ENCODE measurements at places on chromosomes 2 and 18.

GRCh38 chr2:239443666-239444567, 43.1 kb upstream of the HDAC4 start:
- DNase-seq = no peak

GRCh38 chr2:200399636-200400035, 93.1 kb downstream of the SPATS2L start:
- no peak for DNase-seq

- DNase-seq = no peak
Measured at GRCh38 chr2:194545978-194546377, 1111.0 kb upstream of the SLC39A10 start.

DNA sequence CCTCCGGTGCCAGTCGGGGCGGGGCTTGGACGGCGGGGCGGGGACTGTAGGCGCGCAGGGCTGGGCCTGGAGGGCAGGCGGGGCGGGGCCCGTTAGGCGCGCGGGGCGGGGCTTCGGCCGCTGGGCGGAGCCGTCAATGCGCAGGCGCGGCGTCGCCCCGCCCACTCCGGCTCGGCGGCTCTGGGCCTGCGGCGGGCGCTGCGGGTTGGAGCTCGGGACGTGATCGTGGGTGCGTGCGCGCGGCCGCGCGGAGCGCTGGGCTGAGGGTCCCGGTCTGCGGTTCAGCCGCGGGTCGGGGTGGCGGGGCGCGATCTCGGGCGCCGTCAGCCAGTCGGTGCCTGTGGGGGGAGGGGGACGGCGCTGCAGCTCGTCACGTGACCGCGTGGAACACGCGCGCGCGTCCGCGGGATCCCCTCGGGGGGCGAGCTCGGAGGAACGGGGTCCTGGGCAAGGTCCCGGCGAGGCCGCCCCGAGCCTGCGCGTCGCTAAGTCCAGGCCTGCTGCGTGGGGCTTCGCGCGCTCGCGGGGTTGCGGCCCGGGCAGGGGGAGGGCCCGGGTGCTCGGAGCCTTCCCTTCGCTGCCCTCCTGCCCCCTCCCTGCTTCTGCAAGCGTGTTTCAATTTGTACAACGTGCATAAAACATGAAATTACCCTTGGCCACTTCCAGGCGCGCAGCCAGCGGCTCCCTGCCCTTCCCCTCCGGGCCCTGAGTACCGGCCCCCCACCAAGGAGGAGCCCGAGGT, at the start of gene D2HGDH:
D2HGDH (plus strand) TSS at position 164 of the 742 bp plus-strand sequence. CDS start 595 bp downstream, outside the sequence.
- peak; percentile 89 for DNase-seq

DNA sequence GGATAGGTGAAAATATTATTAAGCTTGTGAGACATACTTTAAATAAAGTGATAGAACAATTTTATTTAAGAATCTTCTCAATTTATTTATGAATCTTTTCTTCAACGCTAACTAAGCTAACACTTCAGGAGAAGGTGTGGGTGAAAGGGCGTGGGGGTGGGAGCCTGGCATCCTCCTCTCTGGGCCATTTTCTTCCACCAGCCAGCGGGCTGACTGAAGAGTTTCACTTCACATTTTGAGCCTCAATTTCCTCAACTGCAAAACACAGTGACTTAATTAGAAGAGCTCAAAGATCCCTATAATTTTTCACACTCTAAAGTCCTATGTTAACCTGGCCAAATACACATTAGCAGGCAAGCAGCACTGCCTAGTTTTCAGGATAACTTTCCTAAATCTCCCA, 94.8 kb downstream of the FTCDNL1 start:
- no peak for DNase-seq

- DNase-seq = no peak
Measured at GRCh38 chr2:166365803-166366420, 9.8 kb downstream of the SCN9A start.

GRCh38 chr2:221572821-221573429, 821 bp upstream of the EPHA4 start:
- no peak for DNase-seq

GRCh38 chr2:64092502-64092901, 51.7 kb downstream of the PELI1 start:
- no peak for DNase-seq

- no peak for DNase-seq
Measured at GRCh38 chr2:240994171-240994896, 4.1 kb upstream of the SNED1 start.

GRCh38 chr18:43547456-43547855, 270.2 kb upstream of the SYT4 start:
- no peak for DNase-seq

GRCh38 chr2:182090486-182090885, 104.8 kb downstream of the PPP1R1C start:
- no peak for DNase-seq

DNA sequence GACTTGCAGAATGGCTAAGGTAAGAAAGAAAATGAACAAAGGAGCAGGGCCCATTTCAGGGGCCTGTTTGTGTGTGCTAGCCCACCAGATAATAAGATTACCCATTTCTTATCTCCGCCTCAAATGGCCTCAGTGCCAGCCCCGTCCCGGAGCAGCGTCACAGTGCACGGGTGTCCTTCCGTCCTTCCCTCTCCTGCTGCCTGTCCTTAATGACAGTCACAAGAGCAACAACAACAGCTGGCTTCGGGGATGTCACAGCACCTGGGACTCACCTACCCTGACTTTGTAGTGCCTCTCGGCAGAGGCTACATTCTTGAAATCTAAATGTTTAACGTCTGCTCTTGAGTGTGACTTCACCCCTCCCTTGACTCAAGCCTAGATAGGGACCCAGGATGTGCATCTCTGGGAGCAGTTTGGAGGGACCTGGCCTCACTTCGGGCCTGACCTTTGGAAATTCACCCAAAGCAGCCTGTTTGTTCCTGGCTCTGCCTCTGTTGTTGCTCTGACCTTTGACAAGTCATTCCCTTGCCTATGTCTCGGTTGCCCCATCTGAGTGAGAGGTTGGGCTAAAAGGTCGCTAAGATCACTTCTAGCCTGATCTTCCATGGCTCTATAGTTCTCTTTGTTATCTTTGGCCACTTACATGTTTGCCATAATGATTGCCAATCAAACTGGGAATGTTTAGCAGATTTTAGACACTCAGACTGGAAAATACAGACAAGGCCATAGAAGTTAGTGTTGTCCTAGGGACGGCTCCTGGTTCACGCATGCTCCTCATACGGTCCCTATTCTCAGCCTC, 122.5 kb downstream of the KLHL29 start:
- no peak for DNase-seq

DNA sequence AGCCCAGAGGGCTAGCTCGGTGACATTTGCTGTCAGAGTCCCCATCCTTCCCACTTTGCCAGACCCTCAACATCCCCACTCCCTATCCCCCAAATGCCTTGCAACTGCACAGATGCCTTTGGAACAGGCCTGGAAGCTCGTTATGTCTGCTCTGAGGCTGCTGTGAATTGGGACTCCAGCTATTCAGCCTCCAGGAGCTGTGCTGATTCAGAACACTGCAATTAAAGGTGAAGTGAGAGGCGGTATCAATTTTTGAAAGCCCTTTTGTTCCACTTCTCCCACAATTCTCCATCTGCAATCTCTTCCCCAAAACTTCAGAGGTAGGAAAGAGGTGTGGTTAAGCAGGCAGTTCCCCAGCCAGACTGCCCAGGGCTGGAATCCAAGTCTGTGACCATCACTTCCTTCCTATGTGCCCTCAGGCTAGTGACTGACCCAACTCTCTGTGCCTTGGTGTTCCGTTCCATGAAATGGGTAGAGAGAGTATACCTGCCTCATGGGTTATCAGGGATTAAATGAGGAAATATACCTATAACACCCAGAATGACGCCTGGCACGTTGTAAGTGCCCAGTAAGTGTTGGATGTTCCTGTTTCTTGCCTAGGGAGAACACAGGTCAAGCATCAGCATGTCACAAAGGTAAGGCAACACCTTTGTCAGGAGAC, 17.5 kb downstream of the NOSTRIN start:
- DNase-seq = no peak

DNA sequence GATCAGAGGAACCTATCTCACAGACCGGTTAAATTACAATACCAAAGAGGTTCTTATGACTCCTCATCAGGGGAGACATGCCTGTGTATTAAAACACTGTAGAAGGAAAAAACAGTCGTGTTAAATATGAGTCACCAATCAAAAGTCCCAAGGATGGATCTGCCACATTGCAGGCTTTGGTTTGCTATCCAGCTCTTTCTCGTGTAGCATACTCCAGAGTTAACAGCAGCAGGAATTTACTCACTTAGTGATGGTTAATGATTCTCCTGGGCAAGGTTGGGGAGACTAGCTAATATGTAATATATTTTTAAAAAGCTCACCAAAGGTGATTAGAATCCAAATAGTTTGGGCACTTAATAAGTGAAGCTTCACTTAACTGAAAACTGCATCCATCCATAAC, 109.7 kb downstream of the MBD5 start:
- DNase-seq = no peak

DNA sequence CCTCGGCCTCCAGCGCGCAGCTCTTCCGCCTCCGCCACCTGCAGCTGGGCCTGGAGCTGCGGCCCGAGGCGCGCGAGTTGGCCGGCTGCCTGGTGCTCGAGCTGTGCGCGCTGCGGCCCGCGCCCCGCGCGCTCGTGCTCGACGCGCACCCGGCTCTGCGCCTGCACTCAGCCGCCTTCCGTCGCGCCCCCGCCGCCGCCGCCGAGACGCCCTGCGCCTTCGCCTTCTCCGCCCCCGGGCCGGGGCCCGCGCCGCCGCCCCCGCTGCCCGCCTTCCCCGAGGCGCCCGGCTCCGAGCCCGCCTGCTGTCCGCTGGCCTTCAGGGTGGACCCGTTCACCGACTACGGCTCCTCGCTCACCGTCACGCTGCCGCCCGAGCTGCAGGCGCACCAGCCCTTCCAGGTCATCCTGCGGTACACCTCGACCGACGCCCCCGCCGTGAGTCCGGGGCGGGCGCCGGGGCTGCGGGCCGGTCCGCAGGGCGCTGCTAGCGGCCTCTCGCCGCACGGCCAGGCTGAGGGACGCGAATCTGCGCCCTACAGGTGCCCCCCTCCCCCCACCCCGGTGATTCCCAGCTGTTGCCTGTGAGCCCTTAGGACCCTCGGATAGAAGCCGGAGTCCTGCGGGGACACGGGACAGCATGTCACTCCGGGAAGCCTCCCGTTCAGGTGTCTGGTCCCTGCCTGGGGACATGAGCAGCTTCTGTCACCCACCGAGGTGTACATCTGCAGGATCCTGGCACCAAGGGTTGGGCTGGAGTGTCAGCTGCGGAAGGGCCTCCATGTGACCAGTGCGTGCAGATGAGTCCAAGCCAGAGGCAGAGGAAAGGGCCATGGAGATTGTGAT, 616 bp downstream of the RNPEPL1 start:
- DNase-seq = peak; percentile 52

DNA sequence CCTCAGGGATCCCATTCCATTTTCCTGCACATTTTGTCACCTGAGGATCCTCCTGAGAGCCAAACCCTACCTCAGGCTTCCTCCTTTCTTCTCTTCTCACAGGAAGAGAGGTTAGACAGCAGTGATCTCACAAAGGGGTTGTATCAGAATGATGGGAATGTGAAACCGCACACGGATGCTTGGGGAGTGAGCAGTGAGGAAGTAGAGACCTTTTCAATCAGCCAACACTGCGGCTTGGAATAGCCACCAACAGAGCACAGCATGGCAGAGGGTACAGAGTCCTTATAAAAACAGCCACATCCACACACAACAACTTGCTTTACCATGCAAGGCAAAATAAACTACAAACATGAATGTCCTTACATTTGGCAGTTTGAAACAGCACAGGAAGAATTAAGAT, 8.7 kb downstream of the TMEM182 start:
- DNase-seq = no peak

GRCh38 chr2:200609028-200609614, 23.3 kb downstream of the AOX1 start:
- no peak for DNase-seq

DNA sequence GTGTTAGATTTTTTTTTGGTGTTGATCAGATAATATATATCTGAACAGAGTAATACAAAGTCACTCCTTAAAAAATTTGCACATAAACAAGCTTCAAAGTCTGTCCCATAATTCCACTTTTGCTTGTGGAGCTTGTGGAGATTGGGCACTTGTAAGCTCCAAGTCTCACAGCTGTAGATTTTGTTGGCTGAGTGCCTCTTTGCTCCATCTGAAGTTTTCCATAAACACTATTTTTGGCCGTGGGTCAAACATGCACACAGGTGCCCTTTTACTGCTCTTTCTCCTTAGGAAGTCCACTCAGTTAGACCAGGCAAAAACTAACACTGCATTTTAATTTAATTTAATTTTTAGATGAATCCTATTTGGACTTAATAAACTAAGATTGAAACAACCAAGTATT, 3.6 kb upstream of the KCNJ13 start:
- no peak for DNase-seq

DNA sequence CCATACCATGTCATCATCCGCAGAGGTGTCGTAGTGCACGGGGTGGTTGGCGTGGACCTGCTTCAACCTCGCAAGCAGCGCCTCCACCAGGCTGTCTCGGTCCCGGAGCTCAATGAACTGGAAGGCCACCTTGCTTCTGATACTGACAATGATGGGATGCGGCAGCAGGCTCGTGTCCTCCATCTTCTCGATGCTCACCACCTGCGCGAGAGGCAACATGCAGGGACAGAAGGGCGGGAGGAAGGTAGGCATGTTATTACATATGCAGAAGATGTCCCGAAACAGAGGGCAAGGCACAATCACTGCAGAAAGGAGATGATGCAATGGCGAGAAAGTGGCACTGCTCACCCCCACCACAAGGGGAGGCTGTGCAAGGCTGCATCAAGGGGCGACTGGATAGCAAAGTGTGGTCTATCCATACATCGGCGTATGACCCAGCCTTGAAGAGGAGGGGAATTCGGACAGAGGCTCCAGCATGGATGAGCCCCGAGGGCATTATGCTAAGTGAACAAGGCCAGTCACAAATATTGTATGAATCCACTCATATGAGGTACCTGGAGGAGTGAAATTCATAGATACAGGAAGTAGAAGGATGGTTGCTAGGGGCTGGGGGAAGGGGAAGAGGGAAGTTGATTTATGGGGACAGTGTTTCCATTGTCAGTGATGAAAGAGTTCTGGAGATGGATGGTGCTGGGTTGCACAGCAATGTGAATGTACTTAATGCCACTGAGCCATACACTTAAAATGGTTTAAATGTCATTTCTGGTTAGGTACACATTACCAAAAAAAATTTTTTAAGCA, 36.6 kb downstream of the RPL31 start:
- DNase-seq = no peak

Measured in stimulated activated CD4-positive, alpha-beta T cell treated with anti-CD3 and anti-CD28 coated beads, Interleukin-2, amount 100 ng/mL, for 4 hours (primary cell).